NK-92 treated with Interleukin-12 subunit alpha and Interleukin-12 subunit beta, amount 100 ng/mL, for 24 hours (cell line): ENCODE measurements at places on chromosomes 6 and 20.

DNA sequence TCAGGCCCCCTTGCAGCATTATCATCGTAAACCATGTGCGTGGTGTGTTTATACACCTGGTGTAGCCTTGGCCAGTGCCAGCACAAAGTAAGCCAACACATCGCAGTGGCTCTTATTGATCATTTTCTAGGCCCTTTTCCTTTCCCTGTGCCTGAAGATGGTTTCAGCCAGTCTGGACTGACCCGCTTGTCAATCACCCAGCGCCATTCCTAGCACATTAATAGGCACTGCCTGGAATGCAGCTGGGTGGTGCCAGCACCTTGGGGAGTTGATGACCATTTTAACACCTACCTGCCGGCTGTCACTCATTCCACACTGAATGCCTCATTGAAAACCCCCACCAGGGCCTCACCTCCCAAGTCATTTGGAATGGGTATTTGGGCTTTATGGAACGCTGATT lies 4.9 kb upstream of the UQCC2 start:
- no peak for DNase-seq

GRCh38 chr6:33207552-33208090 lies 679 bp upstream of the RING1 start:
- no peak for DNase-seq

DNA sequence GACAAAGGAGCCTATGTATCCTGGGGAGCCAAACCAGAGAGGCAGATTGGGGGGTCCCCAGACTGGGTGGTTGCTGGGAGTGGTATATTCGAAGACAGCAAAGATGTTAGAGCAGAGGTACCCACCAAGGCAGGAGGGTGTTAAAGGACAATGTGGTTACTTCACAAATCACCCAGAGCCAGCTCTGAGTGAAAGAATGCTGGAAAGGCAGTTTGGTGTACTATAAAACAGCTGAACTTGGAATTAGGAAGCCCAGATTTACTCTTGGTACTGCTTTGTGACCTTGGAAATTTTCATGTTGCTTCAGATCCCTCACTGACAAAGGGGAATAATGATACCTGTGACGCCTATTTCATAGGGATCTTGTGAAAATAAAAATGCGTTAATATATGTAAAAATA lies 121.6 kb downstream of the CD164 start:
- DNase-seq = no peak

DNA sequence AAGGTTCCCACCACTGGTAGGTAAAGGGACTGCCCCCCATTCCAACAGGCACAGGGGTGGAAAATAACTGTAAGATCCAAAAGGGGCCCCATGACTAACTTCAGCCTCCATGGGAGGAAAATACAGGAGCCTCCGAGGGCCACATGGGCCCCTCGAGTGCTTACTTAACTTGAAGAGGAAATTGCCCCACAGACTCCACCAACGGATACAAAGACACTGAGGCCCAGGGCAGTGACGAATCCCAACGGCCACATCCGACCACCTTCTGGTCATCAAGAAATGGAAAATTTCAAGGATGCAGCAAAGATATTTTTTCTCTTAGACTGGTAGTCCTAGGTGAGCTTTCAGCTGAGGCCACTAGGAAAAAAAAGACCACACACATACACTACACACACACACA lies 116.0 kb upstream of the MRPS10 start:
- DNase-seq = no peak

- no peak for DNase-seq
Observed at GRCh38 chr6:156873654-156874380, 96.6 kb downstream of the ARID1B start.

DNA sequence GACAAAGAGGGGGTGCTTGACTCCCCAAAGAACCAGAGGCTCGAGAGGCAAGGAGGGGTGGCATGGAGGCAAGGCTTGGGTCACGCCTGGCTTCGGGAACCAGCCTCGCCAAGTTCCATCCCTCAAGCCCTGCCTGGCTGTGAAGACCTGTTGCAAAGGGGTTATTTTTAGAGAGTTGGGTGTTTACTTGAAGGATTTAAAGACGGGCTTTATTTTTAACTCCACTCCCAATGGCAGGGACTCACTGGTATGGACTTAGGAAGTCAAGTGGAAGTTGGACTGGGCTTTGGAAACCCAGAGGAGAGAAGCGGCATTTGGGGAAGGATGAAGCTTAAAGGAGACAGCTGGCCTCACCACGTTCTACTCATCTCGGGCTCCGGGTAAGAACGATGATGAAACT lies 43.1 kb downstream of the JPH2 start:
- DNase-seq = no peak
